ENCODE measurements at places on chromosomes 4 and X. TPM values are rescaled to one million over a fixed set of nuclear protein-coding genes. Genes with fewer than 3 reads are reported as not detected.

KIT gene
- polyA plus RNA-seq = 17.8 TPM

SSX4 gene
- polyA plus RNA-seq = not detected

FGFBP1 gene
- not detected for polyA plus RNA-seq

TMEM31 gene
- polyA plus RNA-seq = 1.1 TPM

MAGIX gene
- polyA plus RNA-seq = 5.3 TPM

RNF150 gene
- 29.6 TPM for polyA plus RNA-seq

ARHGAP6 gene
- 13.9 TPM for polyA plus RNA-seq

KLHL8 gene
- 24.7 TPM for polyA plus RNA-seq

MAGEA2B gene
- polyA plus RNA-seq = not detected

ITGB1BP2 gene
- polyA plus RNA-seq = 1.2 TPM

F8 gene
- 18.2 TPM for polyA plus RNA-seq

HERC3 gene
- polyA plus RNA-seq = 16.0 TPM

ZBED1 gene
- 45.9 TPM for polyA plus RNA-seq

CEP44 gene
- polyA plus RNA-seq = 19.3 TPM

PHKA1 gene
- polyA plus RNA-seq = 6.1 TPM

ADH1B gene
- 27.3 TPM for polyA plus RNA-seq

SPATA18 gene
- 1.4 TPM for polyA plus RNA-seq

FAAH2 gene
- 13.5 TPM for polyA plus RNA-seq

PNCK gene
- polyA plus RNA-seq = 5.6 TPM

RHOXF1 gene
- not detected for polyA plus RNA-seq

PCDH18 gene
- polyA plus RNA-seq = 215 TPM

VCX3B gene
- polyA plus RNA-seq = 0.27 TPM

RBPJ gene
- polyA plus RNA-seq = 70.1 TPM

P2RY4 gene
- 0.16 TPM for polyA plus RNA-seq

HMX1 gene
- not detected for polyA plus RNA-seq

GRK4 gene
- polyA plus RNA-seq = 6.7 TPM

DYNLT3 gene
- polyA plus RNA-seq = 48.8 TPM

SLC9B1 gene
- 4.8 TPM for polyA plus RNA-seq

PLS3 gene
- polyA plus RNA-seq = 291 TPM

TEX13C gene
- polyA plus RNA-seq = not detected
